CD14-positive monocyte (primary cell): ENCODE measurements at places on chromosomes 2 and 18.

DNA sequence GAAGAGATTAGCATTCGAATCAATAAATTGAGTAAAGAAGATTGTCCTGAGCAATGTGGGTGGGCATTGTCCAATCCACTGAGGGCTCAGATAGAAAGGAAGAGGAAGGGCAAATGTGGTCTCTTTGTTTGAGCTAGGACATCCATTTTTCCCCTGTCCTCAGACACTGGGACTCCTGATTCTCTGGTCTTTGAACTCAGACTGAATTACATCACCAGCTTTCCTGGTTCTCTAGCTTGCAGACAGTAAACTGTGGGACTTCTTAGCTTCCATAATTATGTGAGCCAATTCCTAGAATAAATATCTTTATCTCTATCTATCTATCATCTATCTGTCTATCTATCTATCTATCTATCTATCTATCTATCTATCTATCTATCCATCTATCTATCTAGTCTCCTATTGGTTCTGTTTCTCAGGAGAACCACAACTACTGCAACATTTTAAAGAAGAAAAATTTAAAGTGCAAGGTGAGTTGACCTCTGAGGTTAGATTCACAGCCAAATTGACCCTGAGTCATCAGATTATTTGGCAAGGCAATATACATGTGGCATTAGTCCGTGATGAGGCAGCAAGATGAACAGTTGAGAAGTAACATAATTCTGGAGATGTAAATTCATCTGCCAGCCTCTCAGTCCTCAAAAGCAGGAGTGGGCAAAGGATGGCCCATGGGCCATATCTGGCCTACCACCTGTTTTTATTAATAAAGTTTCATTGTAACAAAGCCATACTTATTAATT, 191.4 kb downstream of the PDE11A start:
- DNase-seq = no peak

DNA sequence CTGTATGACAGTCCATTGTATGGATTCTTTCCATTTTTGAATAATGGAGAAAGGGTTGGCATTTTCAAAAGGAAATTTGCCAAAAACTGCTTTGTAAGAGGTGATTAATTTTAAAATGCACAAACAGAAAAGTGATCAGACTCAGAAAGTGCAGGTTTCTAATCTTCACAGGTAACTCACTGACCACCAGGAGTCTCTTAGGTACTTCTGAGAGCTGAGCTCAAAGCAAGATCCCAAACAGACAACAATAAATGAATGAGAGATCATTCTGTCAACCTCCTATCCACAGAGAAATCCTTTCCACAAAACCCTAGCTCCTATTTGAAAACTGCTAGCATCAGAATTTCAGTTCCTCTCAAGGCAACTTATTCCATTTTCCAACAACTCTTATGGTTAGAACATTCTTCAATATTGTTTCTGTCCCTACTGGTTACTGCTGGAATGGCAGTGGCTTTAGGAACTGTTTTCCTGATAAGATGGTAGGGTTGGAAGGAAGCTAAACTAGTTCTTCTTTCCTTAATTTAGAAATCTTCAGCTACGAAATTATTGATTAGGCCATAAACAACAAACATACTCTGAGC, 20.6 kb upstream of the HAAO start:
- DNase-seq = peak; percentile 36

- DNase-seq = no peak
These were observed 7.4 kb downstream of the SOCS6 start for GRCh38 chr18:70296289-70296688.

GRCh38 chr2:211836409-211836808, 702.2 kb downstream of the ERBB4 start:
- no peak for DNase-seq

- no peak for DNase-seq
These were observed 36.3 kb downstream of the VSNL1 start for GRCh38 chr2:17576802-17577201.

DNA sequence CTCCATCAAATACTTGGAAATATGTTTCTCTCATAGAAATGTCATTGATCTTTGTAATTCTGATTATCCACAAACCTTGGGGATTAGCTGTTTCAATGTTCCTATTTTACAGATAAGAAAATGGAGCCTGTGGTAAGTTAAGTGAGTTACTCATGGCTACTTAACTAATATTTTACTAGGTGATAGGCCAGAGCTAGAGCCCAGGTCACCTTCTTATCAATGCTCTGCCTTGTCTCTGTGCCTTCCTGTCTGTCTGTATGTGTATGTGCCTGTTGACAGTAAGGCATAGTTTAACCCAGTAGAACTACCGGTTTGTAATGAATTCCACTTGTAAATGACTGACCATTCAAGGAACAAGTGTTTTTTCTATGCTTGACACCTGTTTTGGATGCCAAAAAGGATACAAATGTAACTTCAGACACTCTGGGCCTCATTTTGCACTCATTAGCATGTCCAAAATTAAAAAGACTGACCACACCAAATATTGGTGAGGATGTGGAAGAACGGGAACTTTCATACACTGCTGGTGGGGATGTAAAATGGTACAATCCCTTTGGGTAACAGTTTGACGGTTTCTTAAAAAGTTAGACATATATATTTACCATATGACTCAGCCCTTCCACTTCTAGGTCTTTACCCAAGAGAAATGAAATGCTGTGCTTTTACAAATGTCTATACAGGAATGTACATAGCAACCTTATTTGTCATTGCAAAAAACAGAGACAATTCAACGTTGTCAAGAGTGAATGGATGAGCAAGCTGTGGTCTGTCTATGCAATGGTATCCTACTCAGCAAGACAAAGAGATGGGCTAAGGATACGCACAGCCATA, 19.6 kb upstream of the IL1A start:
- no peak for DNase-seq

- DNase-seq = no peak
These were observed 37.4 kb downstream of the ARL4C start for GRCh38 chr2:234459401-234460009.

DNA sequence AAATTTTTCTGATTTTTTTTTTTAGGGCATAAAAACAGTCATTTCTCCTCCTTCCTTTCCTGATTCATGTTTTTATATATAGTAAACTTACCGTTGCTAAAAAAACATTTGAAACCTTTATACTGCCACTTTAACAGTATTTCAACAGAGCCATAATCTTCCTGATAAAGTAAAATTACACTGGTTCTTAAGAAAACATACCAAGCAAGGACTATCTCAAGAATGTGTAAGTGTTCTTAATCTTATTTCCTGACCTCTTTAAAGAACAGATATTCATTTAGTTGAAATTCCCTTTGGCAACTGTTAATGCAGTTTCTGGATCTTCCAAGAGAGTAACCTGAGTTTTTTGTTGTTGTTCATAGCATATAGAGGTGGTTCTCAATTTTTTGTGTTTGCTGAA, 26.6 kb upstream of the COLEC12 start:
- no peak for DNase-seq

DNA sequence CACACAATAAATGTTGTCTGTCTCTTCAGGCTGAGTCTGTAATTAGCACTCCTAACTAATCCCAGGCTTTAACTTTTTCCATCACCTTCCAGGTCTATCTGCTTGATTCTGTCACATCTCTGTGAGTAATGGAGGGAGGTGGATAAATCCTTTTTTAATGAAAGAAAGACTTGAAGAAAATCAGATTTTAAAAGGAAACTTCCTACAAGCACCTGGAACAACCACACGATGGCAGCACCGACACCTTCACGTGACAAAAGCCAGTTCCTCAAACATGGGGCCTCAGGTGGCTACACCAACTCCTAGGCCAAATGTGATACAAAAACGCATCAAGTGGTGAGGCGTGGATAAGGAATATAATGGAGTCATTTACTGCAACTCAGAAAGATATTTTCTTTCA, 41.8 kb downstream of the TGFBRAP1 start:
- peak; percentile 23 for DNase-seq

GRCh38 chr2:20362701-20363435, 12.2 kb upstream of the PUM2 start:
- no peak for DNase-seq

GRCh38 chr2:23561088-23561487, 176.1 kb downstream of the KLHL29 start:
- no peak for DNase-seq

GRCh38 chr18:74248595-74248994, 43.2 kb downstream of the CYB5A start:
- no peak for DNase-seq

- no peak for DNase-seq
These were observed 45.3 kb upstream of the PDK1 start for GRCh38 chr2:172510548-172510947.

- DNase-seq = no peak
These were observed 37.9 kb upstream of the CTAGE1 start for GRCh38 chr18:22455425-22456115.

GRCh38 chr2:99881901-99882591, 260.3 kb downstream of the AFF3 start:
- DNase-seq = no peak

DNA sequence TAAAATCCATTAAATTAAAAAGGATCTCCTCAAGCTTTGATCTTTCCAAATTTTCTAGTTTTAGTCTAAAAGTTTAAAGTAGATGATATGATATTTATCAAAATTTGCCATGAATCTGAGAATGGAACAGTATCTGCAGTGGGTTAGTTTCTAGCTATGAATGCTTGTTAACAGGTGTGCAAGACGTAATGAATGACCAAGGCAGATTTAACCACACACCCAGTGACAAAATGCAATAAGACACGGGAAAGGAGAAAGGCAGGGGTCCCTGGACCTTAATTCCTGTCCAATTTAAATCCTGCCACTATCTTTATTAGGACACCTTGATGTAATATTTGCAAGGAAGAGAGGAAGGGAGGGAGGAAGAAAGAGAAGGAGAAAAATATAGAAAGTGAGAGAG, 30.5 kb upstream of the PEX13 start:
- no peak for DNase-seq

GRCh38 chr2:223532712-223533111, 69.4 kb downstream of the SCG2 start:
- DNase-seq = no peak

DNA sequence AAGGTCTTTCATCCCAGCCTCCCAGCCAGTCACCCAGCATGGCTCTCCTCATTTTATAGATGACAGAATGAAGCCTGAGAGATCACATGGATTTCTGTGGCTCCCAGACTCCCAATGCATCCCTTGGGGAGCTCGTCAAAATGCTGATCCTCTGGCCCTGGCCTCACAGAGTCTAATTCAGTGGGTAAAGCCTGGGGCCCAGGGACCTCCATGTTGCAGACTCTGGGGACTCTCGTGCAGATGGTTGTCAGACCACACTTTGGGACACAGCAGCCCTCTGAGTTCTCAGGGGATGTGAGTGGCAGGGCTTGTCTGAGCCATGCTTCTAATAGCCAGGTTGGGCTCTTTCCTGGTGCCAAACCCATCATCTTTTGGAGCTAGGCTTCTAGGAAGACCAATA, 97.0 kb downstream of the CTIF start:
- DNase-seq = no peak

- no peak for DNase-seq
These were observed 50.2 kb upstream of the FHL2 start for GRCh38 chr2:105449076-105449475.
